ENCODE measurements at places on chromosomes 3 and 15. TPM values are rescaled to one million over a fixed set of nuclear protein-coding genes. Genes with fewer than 3 reads are reported as not detected.

SLC9A9 gene
- 17.9 TPM for total RNA-seq

TMEM212 gene
- not detected for total RNA-seq

HEG1 gene
- total RNA-seq = 107 TPM

NRROS gene
- 12.3 TPM for total RNA-seq

KNG1 gene
- total RNA-seq = not detected

WNT5A gene
- total RNA-seq = 18.7 TPM

DNA sequence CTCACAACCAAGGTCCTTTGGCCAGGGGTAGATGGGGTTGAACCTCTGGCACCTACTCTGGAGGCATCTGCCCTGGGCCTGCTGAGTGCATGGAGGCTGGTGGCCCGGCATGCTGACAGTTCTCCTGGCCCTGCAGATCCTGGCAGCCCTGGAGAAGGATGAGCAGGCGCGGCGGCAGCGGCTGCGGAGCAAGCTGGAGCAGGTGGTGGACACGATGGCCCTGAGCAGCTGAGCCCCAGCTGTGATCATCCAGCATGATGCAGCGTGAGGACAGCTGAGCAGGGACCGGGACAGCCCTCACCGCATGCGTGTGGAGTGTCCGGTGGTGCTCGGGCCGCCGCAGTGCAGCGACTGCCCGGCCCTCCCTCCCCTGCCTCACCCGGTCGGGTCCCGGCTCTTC lies 50.9 kb downstream of the PLXNA1 start:
- peaks cover 59% of the 10 kb centered on the region for H3K36me3 ChIP-seq
- DNase-seq = no peak
- H3K4me3 ChIP-seq = no peak overlapping the region
- no peak overlapping the region for H3K27ac ChIP-seq

DNA sequence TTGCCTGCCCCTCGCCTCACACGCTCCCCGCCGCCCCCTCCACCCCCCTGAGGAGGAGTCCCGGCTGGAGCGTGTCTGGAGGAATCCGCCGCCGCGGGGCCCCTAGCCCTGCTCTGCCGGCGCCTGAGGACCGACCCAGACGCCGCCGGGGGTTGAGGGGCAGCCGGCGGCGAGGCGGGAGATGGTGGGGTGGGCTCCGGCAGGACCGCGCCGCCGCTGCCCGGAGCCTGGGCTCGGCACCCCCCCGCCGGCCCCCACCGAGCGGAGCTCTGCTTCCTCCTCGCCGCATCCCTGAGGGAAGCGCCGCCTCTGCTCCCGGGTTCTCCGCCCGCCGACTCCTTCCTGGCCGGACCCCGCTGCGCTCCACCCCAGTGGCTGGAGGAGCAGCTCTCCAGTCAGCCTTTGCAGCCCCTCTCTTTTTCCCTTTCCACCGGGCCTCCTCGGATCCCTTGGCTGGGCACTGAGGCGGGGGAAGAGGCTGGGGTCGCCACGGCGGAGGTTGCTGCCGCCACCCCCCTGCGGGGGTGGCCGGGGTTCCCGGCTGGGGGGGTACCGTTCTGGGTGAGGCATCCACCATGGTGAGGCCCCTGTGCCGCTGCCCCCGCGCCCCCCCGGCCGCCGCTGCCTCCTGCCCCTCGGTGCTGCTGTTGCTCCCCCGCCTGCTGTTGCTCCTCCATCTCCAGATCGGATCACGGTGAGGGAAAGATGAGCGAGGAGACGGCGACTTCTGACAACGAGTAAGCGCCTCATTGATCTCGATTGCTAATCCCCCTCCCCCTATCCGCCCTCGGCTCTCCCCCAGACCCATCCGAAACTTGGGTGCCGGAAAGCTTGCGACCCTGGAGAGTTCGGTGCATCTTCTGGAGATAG lies at the start of gene SPRED1:
Gene SPRED1 (plus strand): TSS at position 356 of the 870 bp plus-strand sequence. CDS start 350 bp downstream, at position 706.
- DNase-seq = peak; percentile 72
- peak within 1 kb of the TSS; percentile 81 for H3K4me3 ChIP-seq
- no peaks in the 10 kb centered on the region for H3K27me3 ChIP-seq
- H3K36me3 ChIP-seq = no peaks in the 10 kb centered on the region
- H3K27ac ChIP-seq = peak within 1 kb of the TSS; percentile 97
- peaks cover 8% of the 10 kb centered on the region for H3K4me1 ChIP-seq

GRCh38 chr15:89758981-89759380 lies 7.9 kb upstream of the MESP1 start:
- no peak overlapping the region for H3K27ac ChIP-seq
- no peak overlapping the region for H3K4me3 ChIP-seq
- H3K36me3 ChIP-seq = no peaks in the 10 kb centered on the region
- H3K4me1 ChIP-seq = peaks cover 16% of the 10 kb centered on the region
- DNase-seq = no peak
- no peaks in the 10 kb centered on the region for H3K27me3 ChIP-seq

- H3K4me1 ChIP-seq = no peaks in the 10 kb centered on the region
- no peaks in the 10 kb centered on the region for H3K27me3 ChIP-seq
- no peak overlapping the region for H3K27ac ChIP-seq
- no peak for DNase-seq
These were observed 126.8 kb downstream of the PEAK1 start for GRCh38 chr15:77292969-77293558.

GRCh38 chr3:195889870-195890295 lies 18.5 kb downstream of the TNK2 start:
- H3K27me3 ChIP-seq = no peaks in the 10 kb centered on the region
- H3K27ac ChIP-seq = no peak overlapping the region
- H3K36me3 ChIP-seq = no peaks in the 10 kb centered on the region
- no peak overlapping the region for H3K4me3 ChIP-seq
- DNase-seq = no peak
